A549 treated with DMSO at 1 μM for 4 hours (cell line): ENCODE measurements at places on chromosomes 4 and X. TPM values are rescaled to one million over a fixed set of nuclear protein-coding genes. Genes with fewer than 3 reads are reported as not detected.

The SLC2A9 gene
- 0.23 to 0.84 TPM (median 0.36 TPM) in 5 replicates for total RNA-seq

The GPAT3 gene
- total RNA-seq, result 46.2 to 51.7 TPM (median 50.8 TPM) in 5 replicates

The MAGEC2 gene
- not detected in 5 replicates for total RNA-seq

The DCAF12L2 gene
- 0.13 to 0.21 TPM (median 0.16 TPM) in 4 of 5 replicates, not detected in the other for total RNA-seq

The TSPAN7 gene
- total RNA-seq, result 2.9 to 3.6 TPM (median 3.2 TPM) in 5 replicates

The HPSE gene
- 0.92 to 1.5 TPM (median 1.3 TPM) in 5 replicates for total RNA-seq

The SHROOM4 gene
- not detected in 5 replicates for total RNA-seq

The OTC gene
- total RNA-seq, result not detected in 5 replicates

The HERC5 gene
- total RNA-seq, result 4.4 to 5.2 TPM (median 4.7 TPM) in 5 replicates

The ARMCX1 gene
- total RNA-seq, result 0.24 to 0.38 TPM (median 0.35 TPM) in 5 replicates

The TMEM31 gene
- total RNA-seq, result 0.14 to 0.16 TPM in 2 of 5 replicates, not detected in the others

The CFAP47 gene
- 0.02 TPM in 1 of 5 replicates, not detected in the others for total RNA-seq

The COX7B gene
- total RNA-seq, result 557 to 700 TPM (median 577 TPM) in 5 replicates

The WWC2 gene
- total RNA-seq, result 13.5 to 20.7 TPM (median 17.0 TPM) in 5 replicates

The EVC gene
- 10.9 to 15.5 TPM (median 13.8 TPM) in 5 replicates for total RNA-seq

The MAP9 gene
- total RNA-seq, result 4.7 to 8.3 TPM (median 6.7 TPM) in 5 replicates

The USP11 gene
- 49.0 to 60.4 TPM (median 51.9 TPM) in 5 replicates for total RNA-seq

The PCYT1B gene
- total RNA-seq, result 0.05 TPM in 1 of 5 replicates, not detected in the others

The TLL1 gene
- 0.06 to 0.14 TPM (median 0.12 TPM) in 5 replicates for total RNA-seq

The SLC7A11 gene
- 31.5 to 47.6 TPM (median 42.3 TPM) in 5 replicates for total RNA-seq

The ARHGAP6 gene
- total RNA-seq, result not detected in 5 replicates

The LRP2BP gene
- total RNA-seq, result 0.09 to 0.15 TPM (median 0.11 TPM) in 5 replicates

The RTL3 gene
- 0.06 TPM in 1 of 5 replicates, not detected in the others for total RNA-seq

The PNCK gene
- 0.19 to 0.58 TPM (median 0.25 TPM) in 3 of 5 replicates, not detected in the others for total RNA-seq

The FABP2 gene
- not detected in 5 replicates for total RNA-seq

The HEPH gene
- not detected in 5 replicates for total RNA-seq

The ITIH6 gene
- total RNA-seq, result not detected in 5 replicates

The CT47B1 gene
- not detected in 5 replicates for total RNA-seq

The DSPP gene
- not detected in 5 replicates for total RNA-seq

The ZFYVE28 gene
- 1.3 to 2.7 TPM (median 2.4 TPM) in 5 replicates for total RNA-seq

The ASB12 gene
- total RNA-seq, result 0.07 to 0.08 TPM in 2 of 5 replicates, not detected in the others

The SLC49A3 gene
- total RNA-seq, result 0.09 to 0.29 TPM (median 0.14 TPM) in 4 of 5 replicates, not detected in the other

The MCUB gene
- 9.6 to 22.0 TPM (median 18.0 TPM) in 5 replicates for total RNA-seq

The GPR50 gene
- total RNA-seq, result 0.07 to 0.23 TPM (median 0.17 TPM) in 4 of 5 replicates, not detected in the other

The DCAF4L1 gene
- 0.09 to 0.24 TPM (median 0.11 TPM) in 5 replicates for total RNA-seq

The HTR2C gene
- total RNA-seq, result not detected in 5 replicates

The MSANTD1 gene
- total RNA-seq, result 0.15 to 0.18 TPM (median 0.16 TPM) in 4 of 5 replicates, not detected in the other
